ENCODE measurements at places on chromosomes 2 and 18. TPM values are rescaled to one million over a fixed set of nuclear protein-coding genes. Genes with fewer than 3 reads are reported as not detected.
A peak's percentile ranks its signal among the peaks of the same experiment; 100 is the strongest.

DNA sequence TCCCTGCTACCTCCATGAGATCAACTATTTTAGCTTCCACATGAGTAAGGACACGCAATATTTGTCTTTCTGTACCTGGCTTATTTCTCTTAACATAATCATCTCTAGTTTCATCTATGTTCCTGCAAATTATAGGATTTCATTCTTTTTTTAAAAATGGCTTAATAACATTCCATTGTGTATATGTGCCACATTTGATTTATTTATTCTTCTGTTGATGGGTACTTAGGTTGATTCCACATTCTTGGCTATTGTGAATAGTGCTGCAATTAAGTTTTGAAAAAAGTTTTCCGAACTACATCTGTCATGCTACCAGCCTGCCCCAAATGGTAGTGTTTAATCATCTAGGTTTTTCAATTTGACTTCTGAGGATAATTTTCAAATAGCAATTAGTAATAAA lies 36.3 kb downstream of the SPAG16 start:
- H3K36me3 ChIP-seq = peaks cover 34% of the 10 kb centered on the region
- H3K27me3 ChIP-seq = no peaks in the 10 kb centered on the region
- no peak for DNase-seq
- no peak overlapping the region for H3K27ac ChIP-seq
- H3K4me1 ChIP-seq = no peaks in the 10 kb centered on the region

- H3K4me1 ChIP-seq = no peaks in the 10 kb centered on the region
- no peaks in the 10 kb centered on the region for H3K36me3 ChIP-seq
- DNase-seq = no peak
- H3K27me3 ChIP-seq = no peaks in the 10 kb centered on the region
Measured at GRCh38 chr2:162258169-162258568, 14.9 kb upstream of the FAP start.

DNA sequence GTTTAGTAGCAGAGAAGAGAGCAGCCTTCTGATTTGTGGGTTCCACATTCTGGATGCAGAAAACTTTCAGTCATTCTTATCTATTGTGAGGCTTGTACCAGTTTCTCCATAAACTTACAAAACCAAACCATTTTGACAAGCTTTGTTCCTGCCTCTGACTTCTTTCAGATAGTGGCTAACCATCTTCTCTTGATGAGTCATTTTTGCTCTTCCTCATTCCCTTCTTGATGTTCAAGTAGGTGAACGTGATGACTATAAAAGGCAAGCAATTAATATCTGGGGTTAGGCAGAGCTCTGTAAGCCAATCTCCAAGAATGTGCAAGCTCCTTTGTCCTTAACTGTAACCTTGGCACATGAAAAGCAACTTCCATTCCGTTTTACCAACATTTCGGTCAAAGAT lies 2083.1 kb upstream of the PIK3C3 start:
- no peak overlapping the region for H3K4me3 ChIP-seq
- DNase-seq = no peak
- H3K36me3 ChIP-seq = no peaks in the 10 kb centered on the region
- no peaks in the 10 kb centered on the region for H3K4me1 ChIP-seq
- H3K27me3 ChIP-seq = no peaks in the 10 kb centered on the region

DNA sequence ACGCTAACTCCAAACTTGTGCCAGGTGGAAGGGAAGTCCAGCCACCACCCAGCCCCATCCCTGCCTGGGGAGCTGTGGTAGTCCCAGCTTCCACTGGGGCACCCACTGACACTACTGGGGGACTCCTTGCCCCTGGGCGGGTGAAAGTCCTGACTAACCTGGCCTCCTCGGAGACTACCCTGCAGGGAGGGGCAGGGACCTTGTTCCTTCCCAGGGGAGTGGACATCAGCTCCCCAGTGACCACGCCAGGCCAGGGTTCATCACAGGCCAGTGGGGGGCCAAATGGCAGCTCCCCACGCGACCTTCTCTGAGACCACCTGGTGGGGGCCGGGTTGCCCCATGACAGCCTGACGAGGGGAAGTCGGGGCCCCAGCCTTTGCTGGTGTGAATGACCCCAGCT lies 420.0 kb upstream of the SALL3 start:
- H3K4me3 ChIP-seq = no peak overlapping the region
- no peaks in the 10 kb centered on the region for H3K4me1 ChIP-seq
- no peaks in the 10 kb centered on the region for H3K27me3 ChIP-seq
- no peak for DNase-seq
- H3K27ac ChIP-seq = no peak overlapping the region
- no peaks in the 10 kb centered on the region for H3K36me3 ChIP-seq

DNA sequence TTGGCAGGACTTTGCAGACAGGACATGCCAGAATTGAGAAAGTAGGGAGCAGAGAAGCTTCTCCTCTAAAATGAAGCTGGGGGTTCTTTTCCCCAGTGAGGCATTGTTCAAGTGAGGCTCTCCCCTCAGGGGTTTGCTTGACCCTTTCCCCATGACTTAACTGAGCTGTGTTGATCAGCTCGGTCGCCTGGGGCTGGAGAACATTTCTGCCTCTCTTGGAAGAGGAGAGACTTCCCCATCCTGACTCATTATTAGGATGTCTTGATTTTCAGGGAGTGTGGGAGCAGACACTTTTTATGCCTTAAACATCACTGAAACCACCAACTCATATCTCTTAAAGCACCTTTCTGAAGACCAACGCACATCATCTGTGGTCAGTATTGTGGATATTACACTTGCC lies 27.9 kb upstream of the GLI2 start:
- DNase-seq = peak; percentile 53
- no peak overlapping the region for H3K27ac ChIP-seq
- peaks cover 14% of the 10 kb centered on the region for H3K4me1 ChIP-seq
- H3K36me3 ChIP-seq = no peaks in the 10 kb centered on the region

The SOCS6 gene
- 28.2 TPM for total RNA-seq

The CXCR1 gene
- not detected for total RNA-seq

The SERPINB12 gene
- not detected for total RNA-seq

The CFAP53 gene
- total RNA-seq = 0.37 TPM

The MC5R gene
- 0.24 TPM for total RNA-seq

Data from endodermal cell (in vitro differentiated cells).